GM12892 (cell line): ENCODE measurements at places on chromosomes 1 and 21.
A peak's percentile ranks its signal among the peaks of the same experiment; 100 is the strongest.

- DNase-seq = peak; percentile 65
Measured at GRCh38 chr1:229856009-229856650, 210.9 kb upstream of the GALNT2 start.

DNA sequence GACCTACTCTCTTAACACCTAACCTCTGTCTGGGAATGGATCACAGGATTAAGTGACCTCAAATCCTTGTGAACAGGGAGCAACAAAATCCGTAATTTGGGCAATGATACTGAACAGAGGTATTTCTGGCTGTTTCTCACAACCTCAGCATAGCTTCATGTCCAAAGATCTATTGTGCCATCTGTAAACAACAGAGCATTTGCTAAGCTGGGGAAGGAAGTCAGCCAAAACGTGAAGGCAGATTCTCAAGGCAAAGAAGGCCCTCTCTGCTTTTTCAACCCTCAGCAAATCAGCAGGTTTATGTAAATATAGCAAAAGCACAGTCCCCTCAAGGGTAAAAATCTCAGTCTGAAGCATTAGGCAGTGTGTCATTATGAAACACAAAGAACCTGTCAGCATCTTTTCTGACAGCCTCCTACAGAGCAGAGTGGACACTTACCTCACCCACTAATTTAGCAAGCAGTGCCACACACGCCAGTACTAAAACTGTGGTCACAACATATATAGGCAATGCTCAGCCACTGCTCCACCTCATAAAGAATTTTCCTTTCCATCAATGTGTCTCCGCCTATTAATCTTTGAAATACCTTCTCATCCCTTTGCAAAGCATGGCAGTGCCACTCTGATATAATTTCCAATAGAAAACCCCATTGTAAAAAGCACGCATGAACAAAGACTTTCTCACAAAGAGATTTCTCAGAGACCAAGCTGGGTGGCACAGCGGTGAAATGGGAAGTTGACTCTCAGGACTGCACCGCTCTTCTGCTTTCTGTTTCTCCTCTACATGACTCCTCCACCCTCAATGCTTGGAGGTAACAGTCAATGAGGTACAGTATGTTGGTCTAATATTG lies 188.0 kb downstream of the RERE start:
- peak; percentile 17 for DNase-seq

GRCh38 chr1:43267291-43267805 lies 2.4 kb upstream of the TMEM125 start:
- no peak for DNase-seq

DNA sequence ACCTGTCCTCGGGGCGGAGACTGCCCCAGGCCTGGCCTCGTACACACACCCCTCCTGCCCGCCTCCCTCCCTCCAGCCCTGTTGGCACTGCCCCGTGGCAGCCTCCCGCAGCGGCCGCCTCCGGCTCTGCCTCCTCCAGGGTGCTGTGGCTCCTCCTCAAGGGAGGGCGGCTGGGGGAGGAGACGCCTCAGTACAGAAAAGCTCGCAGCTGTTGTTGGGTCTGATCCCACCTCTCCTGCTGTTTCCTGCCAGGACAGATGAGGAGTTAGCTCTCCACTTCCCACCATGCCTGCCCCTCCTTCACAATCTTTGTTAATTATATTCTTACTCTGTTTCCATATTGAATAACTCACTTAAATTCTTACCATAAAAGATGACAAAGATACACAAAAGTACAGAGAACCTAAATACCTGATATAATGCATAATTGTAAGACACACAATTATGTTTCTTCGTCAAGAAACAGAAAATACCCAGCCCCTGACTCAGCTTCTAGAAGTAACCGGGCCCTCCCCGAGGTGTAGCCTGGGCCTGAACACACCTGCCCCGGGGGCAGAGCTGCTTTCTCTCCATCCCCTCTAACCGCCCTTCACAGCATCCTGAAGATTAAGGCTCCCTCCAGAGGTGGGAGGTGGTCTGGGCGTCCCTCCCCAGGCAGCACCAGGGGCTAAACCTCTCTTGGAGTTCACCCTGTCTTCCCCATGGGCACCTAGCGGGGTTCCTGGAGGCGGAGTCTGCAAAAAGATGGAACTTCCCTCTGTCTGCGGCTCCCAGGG lies 30.6 kb upstream of the COL6A1 start:
- DNase-seq = no peak

DNA sequence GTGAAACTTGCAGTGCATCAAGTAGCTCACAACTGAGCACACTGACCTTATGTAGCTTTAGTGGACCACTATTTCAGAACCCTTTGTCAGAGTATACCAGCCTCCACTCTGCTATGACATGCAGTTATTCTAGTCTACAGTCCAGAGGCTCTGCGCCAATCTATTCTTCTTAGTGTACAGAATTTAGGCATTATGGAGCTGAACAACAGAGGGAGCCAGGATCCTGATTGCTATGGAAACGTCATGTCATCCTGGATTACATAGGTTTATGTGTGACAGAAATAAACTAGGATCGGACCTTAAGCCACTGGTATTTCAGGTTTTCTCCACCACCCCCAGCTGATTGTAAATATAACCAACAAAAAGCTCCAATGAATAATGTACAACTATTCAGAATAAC lies 48.1 kb upstream of the EEIG2 start:
- no peak for DNase-seq

DNA sequence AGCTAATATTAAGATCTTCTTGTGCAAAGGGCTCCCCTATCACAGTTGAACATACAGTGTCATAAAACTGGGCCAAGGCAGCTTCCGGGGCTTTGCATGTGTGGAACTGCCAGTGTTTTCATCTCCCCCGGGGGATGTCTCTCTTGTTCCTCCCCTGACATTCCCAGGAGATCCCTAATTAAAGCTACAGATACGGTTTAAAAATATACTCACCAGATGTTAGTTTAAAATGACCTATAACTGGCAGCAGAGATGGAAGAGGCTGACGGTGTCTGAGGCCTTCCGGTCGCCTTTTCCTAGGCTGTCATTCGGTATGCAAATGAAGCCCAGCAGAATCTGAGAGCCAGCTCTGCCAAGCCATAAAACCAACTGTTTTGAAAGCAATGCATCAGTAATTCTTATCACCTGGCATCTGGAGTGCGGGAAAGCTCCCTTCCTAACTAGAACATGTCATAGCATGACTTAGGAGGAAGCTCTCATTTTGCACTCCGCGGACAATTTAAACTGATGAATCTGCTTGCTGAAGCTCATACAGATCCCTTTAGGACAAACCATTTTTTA lies 436.5 kb upstream of the VAMP3 start:
- DNase-seq = no peak

GRCh38 chr1:51454554-51454953 lies 64.5 kb downstream of the EPS15 start:
- DNase-seq = no peak

DNA sequence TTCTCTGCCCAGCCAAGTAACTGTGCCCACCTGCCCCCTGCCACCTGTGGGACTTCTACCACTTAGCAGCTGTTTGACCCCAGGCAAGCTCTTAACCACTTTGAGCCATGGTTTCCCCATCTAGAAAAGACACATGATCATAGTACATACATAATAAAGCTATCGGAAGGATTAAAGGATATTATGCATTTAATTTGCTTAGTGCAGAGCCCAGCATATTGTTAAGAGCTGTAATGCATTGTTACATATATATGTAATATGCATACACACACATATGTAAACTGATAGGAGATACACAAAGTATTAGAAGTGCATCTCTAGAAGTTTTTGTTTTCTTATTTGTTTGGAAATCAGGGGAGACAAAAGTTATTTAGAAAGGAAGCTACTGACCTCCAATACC lies 83.5 kb upstream of the ZBTB40 start:
- no peak for DNase-seq

DNA sequence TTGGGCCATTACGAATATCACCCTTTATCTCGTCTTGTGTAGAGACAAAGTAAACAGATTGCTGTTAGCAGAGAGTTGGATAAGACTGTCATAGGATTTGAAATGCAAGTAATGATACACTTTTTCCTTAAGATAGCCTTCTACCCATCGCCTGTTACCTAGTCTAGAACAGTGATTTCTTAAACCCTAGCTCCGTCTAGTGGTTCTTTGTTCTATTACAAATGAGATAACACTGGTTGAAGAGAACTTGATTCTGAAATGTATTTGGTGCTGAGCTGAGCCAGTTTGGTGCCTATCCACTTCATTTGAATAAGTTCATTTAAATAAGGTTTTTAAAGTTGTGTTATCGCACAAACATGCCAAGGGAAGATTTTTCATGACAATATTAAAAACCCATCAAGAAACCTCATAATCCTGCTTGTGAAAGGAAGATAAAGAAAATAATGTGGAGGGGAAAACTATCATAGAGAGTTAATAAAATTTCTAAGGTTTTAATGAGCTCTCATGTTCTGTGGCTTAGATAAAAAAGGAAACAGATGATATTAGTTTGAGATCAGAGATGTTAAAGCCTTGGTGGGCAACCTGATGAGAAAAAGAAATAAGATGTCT lies 1.5 kb upstream of the KCNH1 start:
- no peak for DNase-seq
